AG04450 (cell line): ENCODE measurements at places on chromosomes 7 and 10.

DNA sequence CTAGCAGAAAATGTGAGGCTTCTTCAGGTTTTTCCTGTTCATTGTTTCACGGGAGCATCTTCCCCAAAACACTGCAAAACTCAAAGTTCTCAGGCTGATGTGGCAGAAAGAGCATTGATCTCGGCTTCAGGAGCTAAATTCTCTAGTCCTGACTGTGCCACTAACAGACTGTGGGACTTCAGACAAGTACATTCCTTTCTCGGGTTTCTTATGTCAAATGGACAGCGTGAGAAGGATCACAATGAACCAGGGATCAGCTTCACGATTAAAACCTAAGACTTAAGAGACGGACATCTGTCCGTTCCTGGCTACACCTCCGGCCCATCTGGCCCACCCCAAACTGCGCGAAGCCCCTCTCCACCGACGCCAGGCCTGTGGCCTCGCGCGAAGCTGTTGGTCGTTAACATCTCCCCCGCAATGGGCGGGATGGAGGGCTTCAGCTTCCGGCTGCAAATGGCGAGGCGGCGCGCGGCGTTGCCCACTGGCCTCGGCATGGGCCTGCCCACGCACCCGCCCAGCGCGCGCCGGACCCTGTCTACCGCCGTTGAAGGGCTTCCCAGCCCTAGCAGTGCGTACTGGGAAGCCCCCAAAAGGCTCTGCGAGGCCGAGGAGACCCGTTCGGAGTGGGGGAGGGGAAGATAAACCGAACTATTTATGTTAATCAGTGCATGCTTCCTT is 549 bp upstream of the DDX50 start:
- peak; percentile 29 for DNase-seq

- no peak for DNase-seq
These were observed 113.4 kb upstream of the CDK6 start for GRCh38 chr7:92949748-92950147.

DNA sequence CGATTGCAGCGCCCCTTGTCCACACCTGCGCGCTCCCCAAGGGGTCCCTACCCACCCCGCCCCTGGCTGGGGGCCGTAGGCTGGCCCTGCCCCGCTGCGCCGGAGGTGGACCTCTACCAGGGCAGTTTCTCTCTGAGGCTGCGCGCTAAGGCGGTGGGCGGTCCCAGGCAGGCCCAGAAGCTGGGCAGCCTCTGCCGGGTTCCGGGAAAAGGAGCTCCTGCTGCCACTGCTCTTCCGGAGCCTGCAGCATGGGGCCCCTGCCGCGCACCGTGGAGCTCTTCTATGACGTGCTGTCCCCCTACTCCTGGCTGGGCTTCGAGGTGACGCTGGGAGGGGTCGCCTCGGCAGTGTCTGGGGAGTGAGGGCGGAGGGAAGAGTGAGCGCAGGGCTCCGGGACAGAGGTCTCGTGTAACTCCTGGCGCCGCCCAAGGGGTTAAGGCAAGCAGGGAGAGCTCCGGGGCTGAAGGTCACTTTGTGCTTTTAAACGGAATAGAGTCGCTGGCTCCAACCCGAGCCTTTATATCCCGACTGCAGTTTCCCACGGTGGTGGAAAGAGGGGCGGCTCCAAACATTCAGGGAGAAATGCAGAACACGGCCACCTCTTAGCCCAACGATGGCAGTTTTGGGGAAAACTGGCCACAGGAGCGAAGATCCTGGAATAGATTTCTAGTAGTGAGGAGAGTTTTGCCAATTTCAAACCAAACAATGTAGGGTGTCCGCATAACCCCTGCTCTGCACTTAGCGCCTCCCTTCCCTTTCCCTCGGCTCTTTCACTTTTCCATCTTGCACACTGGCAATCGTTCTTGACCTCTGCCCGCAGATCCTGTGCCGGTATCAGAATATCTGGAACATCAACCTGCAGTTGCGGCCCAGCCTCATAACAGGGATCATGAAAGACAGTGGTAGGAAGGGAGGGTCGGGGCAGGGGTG is at the start of gene GSTK1:
TSS of gene GSTK1 (plus strand) at position 176 of the 930 bp plus-strand sequence. CDS start at position 249, 73 bp downstream.
- DNase-seq: peak; percentile 16

DNA sequence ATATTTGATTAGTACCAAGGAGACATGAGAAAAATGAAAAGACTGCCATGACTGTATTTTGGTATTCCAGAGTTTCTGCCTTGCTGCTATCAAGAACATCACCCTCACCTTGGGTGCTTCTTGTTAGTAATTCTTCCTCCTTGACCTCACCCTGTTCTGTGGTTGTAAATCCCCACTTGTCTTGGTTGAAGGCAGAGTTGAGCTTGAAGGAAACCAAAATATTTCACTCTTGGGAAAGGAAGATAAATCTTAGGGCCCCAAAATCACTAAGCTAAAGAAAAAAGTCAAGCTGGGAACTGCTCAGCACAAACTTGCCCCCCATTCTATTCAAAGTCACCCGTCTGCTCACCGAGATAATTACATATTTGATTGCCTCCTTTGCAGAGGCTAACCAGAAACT is 20.6 kb upstream of the AKR1C3 start:
- no peak for DNase-seq

- no peak for DNase-seq
These were observed 731.4 kb upstream of the POT1 start for GRCh38 chr7:125661006-125661405.

DNA sequence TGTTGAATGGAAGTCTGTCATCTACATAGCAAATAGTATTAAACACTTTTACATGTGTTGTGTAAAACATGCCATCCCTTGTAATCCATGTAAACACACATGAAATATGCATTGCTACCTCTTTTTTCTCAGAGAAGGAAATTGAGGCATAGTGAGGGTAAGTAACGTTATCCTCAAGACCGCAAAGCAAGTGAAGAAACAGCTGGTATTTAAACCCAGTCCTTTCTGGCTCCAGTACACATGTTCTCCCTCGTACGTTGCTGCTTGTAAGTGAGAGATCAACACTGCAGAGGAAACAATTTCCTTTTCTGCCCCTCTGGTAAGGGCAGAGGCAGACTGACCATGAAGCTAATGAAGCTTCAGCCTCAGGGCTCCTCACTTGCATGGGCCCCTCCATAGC is 28.5 kb downstream of the MAP3K8 start:
- no peak for DNase-seq

DNA sequence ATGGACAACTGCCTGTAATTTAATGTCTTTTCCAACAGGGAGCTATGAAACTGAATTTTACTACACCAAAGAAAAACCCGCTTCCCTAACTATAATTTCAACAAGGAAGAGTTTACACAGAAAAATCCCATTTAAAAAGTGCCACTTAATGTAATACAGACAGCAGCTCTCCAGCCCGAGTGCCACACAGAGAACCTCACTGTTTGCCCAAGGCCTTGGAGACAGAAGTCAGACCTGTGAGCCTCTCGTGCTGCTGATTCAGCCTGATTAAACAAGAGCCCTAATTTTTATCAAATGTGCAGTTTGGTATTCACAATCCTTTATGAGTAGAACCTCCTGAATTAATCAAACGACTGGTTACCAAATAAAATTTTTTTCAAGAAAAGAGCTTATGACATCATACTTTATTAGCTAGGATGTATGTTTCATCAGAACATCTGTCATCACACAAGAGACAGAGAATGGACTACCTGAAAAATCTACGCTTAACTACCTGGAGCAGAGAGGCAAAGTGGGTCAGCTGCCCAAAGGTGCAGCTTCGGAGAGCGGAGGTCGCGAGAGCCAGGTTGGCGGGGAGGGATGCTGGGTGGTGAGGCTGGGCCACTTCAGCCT is 543.6 kb downstream of the SDK1 start:
- no peak for DNase-seq

GRCh38 chr10:28135258-28135657 is 136.4 kb upstream of the ODAD2 start:
- no peak for DNase-seq

GRCh38 chr10:75544993-75545706 is 113.7 kb downstream of the LRMDA start:
- DNase-seq: no peak

GRCh38 chr7:50282813-50283605 is 21.5 kb upstream of the IKZF1 start:
- DNase-seq: no peak

DNA sequence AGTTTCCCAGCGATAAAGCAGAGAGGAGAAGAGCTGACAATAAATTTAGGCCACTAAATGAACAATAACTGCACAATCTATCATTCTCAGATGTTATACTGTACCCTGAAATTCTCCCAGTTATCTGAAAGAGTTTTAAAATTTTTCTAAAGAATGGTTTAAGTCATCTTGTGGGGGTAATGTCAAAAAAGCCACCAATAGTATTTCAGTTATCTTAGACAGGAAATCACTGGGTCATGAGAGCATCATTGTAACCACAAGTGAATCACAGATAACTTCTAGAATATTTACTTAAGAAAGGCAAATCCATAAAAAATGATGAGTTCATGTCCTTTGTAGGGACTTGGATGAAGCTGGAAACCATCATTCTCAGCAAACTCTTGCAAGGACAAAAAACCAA is 147.1 kb downstream of the DNAJB9 start:
- no peak for DNase-seq

DNA sequence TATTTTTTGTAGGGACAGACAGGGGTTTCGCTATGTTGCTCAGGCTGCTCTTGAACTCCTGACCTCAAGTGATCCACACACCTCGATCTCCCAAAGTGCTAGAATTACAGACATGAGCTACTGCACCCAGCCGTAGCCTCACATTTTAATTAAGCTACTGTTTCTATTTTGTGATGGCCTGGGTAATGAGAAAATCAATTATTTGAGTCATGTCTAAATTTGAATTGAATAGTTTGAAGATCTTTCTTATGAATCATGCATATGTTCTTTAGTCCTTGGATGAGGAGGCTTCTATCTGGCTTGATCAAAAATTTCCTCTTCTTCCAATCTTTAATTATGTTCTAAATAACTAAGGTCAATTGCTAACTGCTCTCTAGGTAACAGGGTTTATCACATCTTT is 175.0 kb downstream of the REEP3 start:
- no peak for DNase-seq

DNA sequence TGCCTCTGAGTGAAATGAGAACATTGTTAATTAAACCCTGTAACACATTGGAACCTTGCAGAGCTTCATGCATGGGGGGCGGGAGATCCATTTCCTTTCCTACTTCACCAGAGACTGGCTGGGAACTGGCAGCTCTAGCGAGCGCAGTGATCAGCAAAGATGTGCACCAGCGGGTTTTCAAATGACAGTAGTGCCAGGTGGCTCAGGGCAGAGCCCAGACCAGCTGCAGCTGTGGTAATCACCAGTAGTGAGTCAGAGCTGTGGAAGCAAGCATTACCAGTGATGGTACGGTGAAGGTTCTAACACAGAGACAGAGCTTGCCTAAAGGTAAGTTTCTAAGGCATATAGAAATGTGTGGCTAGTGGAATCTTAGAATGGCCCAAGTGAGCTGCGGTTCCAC is 1009.7 kb upstream of the CELF2 start:
- DNase-seq: no peak

DNA sequence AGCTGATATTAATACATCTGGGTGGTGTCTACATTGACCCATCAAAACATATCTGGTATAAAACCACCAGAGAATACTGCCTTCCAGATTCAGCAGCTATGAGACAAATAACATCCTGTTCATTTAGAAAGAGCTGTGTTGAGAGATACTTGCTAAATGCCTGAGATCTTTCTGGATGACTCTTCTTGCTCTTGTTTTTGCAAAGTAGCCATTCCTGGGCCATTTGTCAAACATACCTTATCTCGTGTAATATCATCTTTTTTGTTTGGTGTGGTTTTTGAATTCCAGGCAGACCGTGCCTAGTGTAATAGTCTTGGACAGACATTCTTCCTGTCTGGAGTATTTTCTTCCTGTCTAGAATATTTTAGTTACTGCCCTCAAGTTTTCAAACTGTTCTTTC is 74.7 kb upstream of the PRR15 start:
- no peak for DNase-seq

DNA sequence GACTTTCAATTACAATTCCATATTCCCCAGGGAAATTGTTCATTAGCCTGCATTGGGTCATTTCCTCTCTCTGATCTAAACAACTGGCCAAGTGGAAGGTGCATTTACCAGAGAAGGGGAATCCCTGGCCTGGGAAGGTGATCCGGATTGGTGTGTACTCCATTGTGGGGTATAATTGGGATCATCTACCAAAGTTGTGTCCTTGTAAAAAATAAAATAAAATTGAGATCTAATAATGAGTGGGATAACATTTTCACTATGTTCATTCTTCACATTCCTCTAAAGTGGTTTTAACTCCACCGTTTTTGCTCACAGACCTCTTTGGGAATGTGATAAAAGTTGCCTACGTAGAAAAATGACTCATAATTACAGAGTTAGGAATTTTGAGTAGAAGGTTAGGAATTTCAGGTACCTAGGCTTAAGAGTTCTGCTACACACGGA is 22.8 kb downstream of the ARL5B start:
- DNase-seq: no peak

DNA sequence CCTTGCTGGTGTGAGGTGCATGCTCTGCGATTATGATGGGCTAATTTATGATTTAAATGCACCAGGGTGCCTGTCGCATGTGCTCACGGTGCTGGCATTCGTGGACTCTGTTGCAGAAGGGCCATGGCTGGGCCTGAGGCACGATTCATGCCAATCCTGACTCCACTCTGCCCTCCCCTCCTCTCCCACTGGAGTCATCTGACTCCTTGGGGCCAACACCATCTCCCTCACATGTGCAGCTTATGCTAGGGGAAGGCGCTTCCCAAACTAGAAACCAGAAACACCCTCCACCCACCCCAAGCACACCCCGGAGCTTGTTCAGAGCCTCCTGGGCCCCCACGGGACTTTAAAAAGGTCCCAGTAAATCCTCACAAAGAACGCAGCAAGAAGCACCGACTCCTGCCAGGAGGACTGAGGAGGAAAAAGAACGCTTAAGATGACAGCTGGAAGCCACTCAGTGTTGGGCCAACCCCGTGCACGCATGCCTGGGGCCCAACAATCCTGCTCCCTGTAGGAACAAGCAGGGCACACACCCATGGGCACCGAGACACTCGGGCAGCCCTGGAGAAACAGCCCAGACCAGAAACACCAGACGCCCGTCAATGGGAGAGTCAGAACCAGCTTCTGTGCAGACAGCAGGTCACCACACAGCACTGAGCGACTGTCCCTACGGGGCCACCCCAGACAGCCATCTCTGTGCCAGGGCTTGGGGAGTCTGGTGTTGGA is 14.1 kb downstream of the BRI3 start:
- DNase-seq: no peak

- DNase-seq: no peak
These were observed 353.7 kb upstream of the ANKRD30A start for GRCh38 chr10:36771725-36772124.

DNA sequence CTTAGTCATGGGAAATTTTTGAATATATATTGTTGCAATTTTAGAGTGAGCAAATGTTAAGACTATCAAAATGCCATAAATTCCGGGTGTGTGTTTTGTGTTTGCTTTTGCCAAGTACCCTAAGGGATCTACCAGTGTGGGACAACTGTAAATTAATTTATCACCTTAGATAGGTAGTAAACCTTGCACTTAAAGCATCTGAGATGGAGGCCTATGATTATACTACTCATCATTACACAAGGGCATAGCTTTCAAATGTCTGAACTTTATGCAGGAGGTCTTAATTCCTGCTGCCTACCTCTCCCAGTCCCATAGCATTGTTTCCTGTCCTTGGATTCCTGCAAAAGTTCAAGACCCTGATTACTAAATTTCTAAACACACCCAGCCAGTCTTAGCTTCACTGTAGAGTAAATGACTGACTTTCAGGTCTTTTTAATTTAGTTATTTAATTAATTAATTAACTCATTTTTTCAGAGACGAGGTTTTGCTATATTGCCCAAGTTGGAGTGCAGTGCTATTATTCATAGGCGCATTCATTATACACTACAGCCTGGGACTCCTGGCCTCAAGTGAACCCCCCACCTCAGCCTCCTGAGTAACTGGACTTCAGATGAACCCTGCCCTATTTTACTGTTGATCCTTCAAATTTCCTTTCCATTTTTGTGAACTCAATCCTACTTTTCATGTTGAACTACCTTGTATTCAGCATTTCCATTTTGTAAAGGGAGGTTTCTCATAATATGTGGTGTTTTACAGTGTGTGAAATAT is 47.0 kb downstream of the THSD7A start:
- no peak for DNase-seq
